ENCODE measurements at places on chromosomes 5 and 9. TPM values are rescaled to one million over a fixed set of nuclear protein-coding genes. Genes with fewer than 3 reads are reported as not detected.

The PDLIM4 gene
- 20.7 TPM for total RNA-seq

- DNase-seq = no peak
These were observed 7.7 kb upstream of the NFIB start for GRCh38 chr9:14321517-14322130.

DNA sequence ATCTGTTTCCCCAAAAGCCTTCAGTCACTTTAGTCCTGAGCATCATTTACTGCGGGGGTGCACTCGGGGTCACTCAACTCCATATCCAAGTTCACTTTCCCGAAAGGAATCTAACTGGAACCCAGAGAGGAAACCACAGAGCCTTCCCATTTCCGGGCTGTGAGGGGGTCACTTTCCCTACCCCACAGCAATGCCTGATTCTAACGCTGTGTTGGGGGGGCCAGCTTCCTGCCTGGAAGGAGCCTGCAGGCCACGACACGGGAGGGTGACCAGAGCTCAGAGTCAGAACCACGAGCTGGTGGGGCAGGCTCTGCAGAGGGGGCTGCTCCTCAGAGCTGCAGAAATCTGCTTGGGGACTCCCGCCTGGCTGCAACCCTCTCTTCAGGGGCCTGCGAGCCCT lies 20.3 kb downstream of the BRD9 start:
- DNase-seq = no peak

DNA sequence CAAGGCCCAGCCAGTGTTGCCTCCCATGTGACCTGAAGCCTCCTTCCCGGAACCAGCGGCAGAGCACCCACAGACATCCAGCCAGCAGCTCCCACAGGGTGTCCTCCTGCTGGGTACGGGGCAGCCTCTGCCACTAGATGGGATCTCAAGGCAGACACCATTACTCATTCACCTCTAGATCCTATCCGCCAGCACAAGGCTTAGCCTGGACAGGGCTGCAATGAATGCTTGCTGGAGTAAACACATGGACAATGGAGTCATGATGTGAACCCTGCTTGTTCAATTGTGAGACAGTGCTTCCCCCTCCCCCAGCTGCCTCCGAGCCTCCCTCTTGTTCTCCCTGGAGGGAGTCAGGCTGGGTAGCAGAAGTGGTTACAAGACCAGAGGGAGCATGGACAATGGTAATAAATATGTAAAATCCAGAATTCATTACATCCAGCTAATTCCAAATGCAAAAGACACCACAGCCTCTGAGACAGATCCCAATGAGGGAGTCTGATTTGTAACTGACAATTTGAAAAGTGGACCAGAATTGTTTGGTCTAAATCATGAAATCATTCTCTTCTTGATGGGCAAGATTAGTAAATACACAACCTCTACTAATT lies 132.0 kb downstream of the CRB2 start:
- DNase-seq = no peak

DNA sequence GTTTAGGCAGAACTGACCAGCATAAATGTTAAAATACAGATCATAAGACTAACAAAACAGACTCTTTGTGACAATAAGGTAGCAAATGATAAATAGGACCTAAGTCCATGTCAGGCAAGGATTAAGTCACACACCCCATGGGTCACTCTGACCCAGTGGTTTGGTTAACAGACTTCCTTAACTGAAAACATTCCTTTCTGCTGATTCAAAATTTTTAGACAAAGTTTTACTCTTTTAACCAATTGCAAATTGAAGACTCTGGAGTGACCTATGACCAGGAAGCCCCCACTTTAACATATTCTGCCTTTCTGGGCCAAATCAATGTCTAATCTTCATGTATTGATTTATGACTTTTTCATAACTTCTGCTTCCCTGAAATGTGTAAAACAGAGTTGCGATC lies 4.9 kb upstream of the NXNL2 start:
- DNase-seq = no peak

DNA sequence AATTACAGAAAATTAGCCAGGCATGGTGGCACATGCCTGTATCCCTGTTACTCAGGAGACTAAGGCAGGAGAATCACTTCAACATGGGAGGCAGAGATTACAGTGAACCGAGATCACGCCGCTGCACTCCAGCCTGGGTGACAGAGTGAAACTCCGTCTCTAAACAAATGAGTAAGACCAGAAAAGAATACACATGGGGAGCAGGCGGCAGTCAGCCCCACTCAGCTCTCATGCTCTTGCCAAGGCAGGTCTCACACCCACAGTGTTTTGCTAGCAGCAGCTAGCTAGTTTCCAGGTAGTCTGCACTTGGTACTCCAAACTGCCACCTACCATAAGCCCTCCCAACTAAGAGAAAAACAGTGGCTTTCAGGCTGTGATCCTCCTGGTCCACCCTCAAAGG lies 722.3 kb upstream of the CTNND2 start:
- DNase-seq = no peak
